ENCODE measurements at places on chromosomes 4 and X.

DNA sequence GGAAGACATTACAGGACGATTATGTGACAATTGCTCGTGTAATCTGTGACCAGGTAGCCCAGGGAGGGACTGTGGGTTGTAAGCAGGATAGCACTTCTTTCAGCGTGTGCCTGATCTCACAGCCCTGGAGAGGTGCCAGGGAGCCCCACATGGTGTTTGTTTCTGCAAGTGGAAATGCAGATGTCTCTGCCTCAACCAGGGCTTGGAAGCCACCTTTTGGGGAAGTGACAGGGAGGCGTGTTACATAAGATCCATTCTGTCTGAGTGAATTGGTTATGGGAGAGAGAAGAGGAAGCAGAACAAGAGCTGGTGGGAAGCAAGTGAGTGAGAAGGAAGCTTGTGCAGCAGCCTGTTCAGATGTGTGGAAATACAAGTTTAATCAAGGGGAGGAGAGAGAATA lies 104.5 kb upstream of the GATB start:
- peaks cover 2% of the 10 kb centered on the region for H3K4me1 ChIP-seq
- DNase-seq: no peak
- no peak overlapping the region for H3K4me3 ChIP-seq

GRCh38 chr4:39505581-39505980 lies 21.7 kb downstream of the UGDH start:
- H3K36me3 ChIP-seq: peaks cover 56% of the 10 kb centered on the region
- H3K4me3 ChIP-seq: no peak overlapping the region
- no peak for DNase-seq
- H3K27me3 ChIP-seq: no peaks in the 10 kb centered on the region
- no peak overlapping the region for H3K27ac ChIP-seq

GRCh38 chr4:189124149-189124758 lies 816.4 kb upstream of the FRG1 start:
- H3K4me3 ChIP-seq: no peak overlapping the region
- H3K27me3 ChIP-seq: no peaks in the 10 kb centered on the region
- no peak overlapping the region for H3K27ac ChIP-seq
- no peak for DNase-seq
- no peaks in the 10 kb centered on the region for H3K36me3 ChIP-seq

DNA sequence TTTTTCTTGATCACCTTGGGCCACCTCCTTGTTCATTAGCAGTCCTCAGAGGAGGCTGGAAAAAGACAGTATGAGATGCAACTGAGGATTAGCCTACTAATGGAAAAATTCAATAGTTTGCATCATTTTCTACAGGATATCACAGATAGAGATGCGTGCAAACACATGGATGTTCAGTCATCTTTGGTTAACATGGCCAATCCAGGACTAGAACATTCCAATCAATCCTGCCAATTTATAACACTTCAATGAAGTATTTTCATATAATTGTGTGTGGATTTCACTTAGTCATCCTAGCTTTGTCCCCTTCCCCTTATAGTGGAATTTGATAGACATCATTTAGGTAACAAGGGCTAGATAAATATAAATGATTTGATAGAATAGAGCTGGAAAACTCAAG lies 42.7 kb downstream of the MAML3 start:
- no peaks in the 10 kb centered on the region for H3K36me3 ChIP-seq
- peaks cover 9% of the 10 kb centered on the region for H3K4me1 ChIP-seq
- H3K27me3 ChIP-seq: no peaks in the 10 kb centered on the region
- no peak overlapping the region for H3K4me3 ChIP-seq
- no peak for DNase-seq

DNA sequence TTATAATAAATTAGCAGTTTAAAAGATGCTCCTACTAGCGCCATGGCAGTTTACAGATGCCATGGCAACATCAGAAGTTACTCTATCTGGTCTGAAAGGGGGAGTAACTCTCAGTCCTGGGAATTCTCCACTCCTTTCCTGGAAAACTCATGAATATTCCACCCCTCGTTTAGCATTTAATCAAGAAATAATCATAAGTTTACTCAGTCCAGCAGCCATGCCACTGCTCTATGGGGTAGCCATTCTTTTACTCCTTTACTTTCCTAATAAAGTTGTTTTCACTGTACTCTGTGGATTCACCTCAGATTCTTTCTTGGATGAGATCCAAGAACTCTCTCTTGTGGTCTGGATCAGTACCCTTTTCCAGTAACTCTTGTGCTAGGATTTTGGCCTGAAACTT lies 52.3 kb downstream of the GUCY1B1 start:
- H3K36me3 ChIP-seq: no peaks in the 10 kb centered on the region
- no peak for DNase-seq
- no peak overlapping the region for H3K27ac ChIP-seq
- H3K27me3 ChIP-seq: no peaks in the 10 kb centered on the region
- H3K4me1 ChIP-seq: peaks cover 6% of the 10 kb centered on the region

GRCh38 chrX:69366183-69366582 lies 137.9 kb upstream of the NALF2 start:
- no peaks in the 10 kb centered on the region for H3K36me3 ChIP-seq
- H3K27me3 ChIP-seq: no peaks in the 10 kb centered on the region
- no peak overlapping the region for H3K27ac ChIP-seq
- DNase-seq: no peak

DNA sequence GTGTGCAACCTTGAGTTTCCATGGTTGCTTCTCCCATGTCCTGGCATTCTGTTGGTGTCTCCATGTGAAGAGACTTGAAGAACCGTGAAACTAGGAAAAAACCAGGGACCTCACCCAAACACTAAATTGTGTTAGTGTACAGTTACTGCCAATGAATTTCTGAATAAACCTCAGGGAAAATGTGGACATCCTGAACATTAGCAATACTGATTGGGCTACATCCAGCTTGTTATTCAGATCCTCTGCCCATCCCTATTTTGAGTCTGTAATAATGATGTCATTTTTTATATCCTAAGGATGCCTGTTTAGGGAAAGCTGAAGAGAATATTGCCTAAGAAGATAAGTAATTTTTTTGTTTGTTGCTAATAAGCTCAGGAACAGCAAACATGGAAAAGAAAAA lies 262.7 kb downstream of the TMA16 start:
- DNase-seq: no peak
- H3K36me3 ChIP-seq: no peaks in the 10 kb centered on the region
- H3K4me3 ChIP-seq: no peak overlapping the region
- no peak overlapping the region for H3K27ac ChIP-seq

GRCh38 chr4:96097040-96097607 lies 257.2 kb downstream of the PDHA2 start:
- H3K4me1 ChIP-seq: peaks cover 2% of the 10 kb centered on the region
- no peak overlapping the region for H3K4me3 ChIP-seq
- no peaks in the 10 kb centered on the region for H3K27me3 ChIP-seq
- H3K27ac ChIP-seq: no peak overlapping the region

GRCh38 chr4:15148199-15148598 lies 145.9 kb downstream of the CPEB2 start:
- no peak overlapping the region for H3K27ac ChIP-seq
- H3K27me3 ChIP-seq: no peaks in the 10 kb centered on the region
- no peak overlapping the region for H3K4me3 ChIP-seq

- DNase-seq: no peak
- no peak overlapping the region for H3K27ac ChIP-seq
- no peak overlapping the region for H3K4me3 ChIP-seq
- no peaks in the 10 kb centered on the region for H3K36me3 ChIP-seq
- peaks cover 16% of the 10 kb centered on the region for H3K4me1 ChIP-seq
These were observed 3.4 kb upstream of the HOPX start for GRCh38 chr4:56684320-56685050.

GRCh38 chr4:185710487-185710995 lies 101.5 kb downstream of the SORBS2 start:
- H3K4me3 ChIP-seq: no peak overlapping the region
- H3K36me3 ChIP-seq: no peaks in the 10 kb centered on the region
- H3K27me3 ChIP-seq: peaks cover 7% of the 10 kb centered on the region
- no peak overlapping the region for H3K27ac ChIP-seq
- DNase-seq: no peak

GRCh38 chr4:107299646-107300045 lies 263.5 kb upstream of the DKK2 start:
- peaks cover 4% of the 10 kb centered on the region for H3K4me1 ChIP-seq
- H3K4me3 ChIP-seq: no peak overlapping the region
- no peak overlapping the region for H3K27ac ChIP-seq
- DNase-seq: no peak
- peaks cover 20% of the 10 kb centered on the region for H3K36me3 ChIP-seq
- no peaks in the 10 kb centered on the region for H3K27me3 ChIP-seq

- DNase-seq: no peak
- H3K4me3 ChIP-seq: no peak overlapping the region
- H3K4me1 ChIP-seq: peaks cover 44% of the 10 kb centered on the region
- no peaks in the 10 kb centered on the region for H3K36me3 ChIP-seq
- peak overlapping the region; percentile 25 for H3K27ac ChIP-seq
These were observed 42.0 kb upstream of the GPR78 start for GRCh38 chr4:8538076-8538702.

- peaks cover 24% of the 10 kb centered on the region for H3K27me3 ChIP-seq
- H3K4me1 ChIP-seq: peaks cover 16% of the 10 kb centered on the region
- H3K4me3 ChIP-seq: no peak overlapping the region
- no peak overlapping the region for H3K27ac ChIP-seq
- no peaks in the 10 kb centered on the region for H3K36me3 ChIP-seq
These were observed 47.5 kb upstream of the PDLIM3 start for GRCh38 chr4:185582651-185583400.

DNA sequence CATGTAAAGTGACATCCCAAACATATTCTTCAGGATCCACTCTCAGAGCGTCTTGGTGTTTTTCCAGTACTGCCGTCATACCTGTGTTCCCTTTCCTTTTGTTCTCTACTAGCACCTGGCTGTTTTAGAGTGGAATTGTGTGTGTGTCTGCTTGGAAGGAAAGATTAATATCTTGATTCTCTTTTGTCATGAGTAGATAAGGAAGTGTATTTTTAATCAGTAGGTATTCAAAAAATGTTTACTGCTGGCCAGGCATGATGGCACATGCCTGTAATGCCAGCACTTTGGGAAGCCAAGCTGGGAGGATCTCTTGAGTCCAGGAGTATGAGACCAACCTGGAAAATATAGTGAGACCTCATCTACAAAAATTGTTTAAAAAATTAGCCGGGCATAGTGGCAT lies 198.8 kb downstream of the CBR4 start:
- H3K4me3 ChIP-seq: no peak overlapping the region
- H3K36me3 ChIP-seq: peaks cover 9% of the 10 kb centered on the region
- H3K27me3 ChIP-seq: no peaks in the 10 kb centered on the region
- peaks cover 50% of the 10 kb centered on the region for H3K4me1 ChIP-seq
- no peak for DNase-seq

DNA sequence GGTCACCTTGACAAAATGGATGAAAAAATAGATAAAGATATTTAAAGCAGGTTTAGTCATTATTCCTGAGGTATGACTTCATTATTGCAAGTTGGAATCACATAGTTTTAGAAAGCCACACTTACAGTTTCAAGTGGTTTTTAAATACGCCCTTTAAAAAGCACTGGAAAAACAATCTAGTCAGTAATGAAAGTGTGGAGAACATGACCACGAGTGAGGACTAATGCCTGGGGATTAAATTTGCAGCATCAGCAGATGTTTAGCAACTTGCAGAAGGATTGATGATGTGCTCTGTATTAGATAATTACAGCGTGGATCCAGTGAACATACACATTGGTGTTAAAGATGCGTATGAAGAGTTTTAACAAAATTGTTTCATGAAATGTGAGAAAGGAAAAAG lies 5.9 kb downstream of the SPARCL1 start:
- H3K27ac ChIP-seq: no peak overlapping the region
- H3K4me1 ChIP-seq: peaks cover 32% of the 10 kb centered on the region
- peaks cover 2% of the 10 kb centered on the region for H3K36me3 ChIP-seq
- no peak for DNase-seq
- no peaks in the 10 kb centered on the region for H3K27me3 ChIP-seq
- H3K4me3 ChIP-seq: no peak overlapping the region

DNA sequence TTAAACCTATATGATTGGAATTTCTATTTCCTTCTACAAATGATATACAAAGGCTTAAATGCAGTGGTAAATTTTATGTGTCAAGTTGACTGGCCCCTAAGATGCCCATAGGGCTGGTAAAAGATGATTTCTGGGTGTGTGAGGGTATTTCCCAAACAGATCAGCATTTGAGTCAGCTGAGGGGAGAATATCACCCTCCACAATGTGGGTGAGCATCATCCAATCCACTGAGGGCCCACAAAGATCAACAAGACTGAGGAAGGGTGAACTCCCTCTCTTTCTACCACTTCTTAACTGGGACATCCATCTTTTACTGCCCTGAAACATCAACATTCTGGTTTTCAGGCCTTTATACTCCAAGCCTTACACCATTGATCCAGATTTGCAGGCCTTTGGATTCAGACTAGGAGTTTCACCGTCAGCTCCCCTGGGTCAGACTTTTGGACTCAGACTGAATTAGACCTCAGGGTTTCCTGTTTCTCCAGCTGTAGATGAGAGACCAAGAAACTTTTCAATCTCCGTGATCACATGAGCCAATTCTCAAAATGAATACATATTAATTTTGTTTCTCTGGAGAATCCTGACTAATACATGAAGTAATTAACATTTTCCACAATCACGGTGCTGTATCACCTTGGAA lies 1020.7 kb upstream of the SLIT2 start:
- no peak for DNase-seq
- no peak overlapping the region for H3K4me3 ChIP-seq

- H3K27ac ChIP-seq: no peak overlapping the region
- no peak overlapping the region for H3K4me3 ChIP-seq
- DNase-seq: no peak
These were observed 25.8 kb upstream of the AMELX start for GRCh38 chrX:11267425-11267824.

- no peaks in the 10 kb centered on the region for H3K36me3 ChIP-seq
- peaks cover 35% of the 10 kb centered on the region for H3K27me3 ChIP-seq
- H3K4me3 ChIP-seq: no peak overlapping the region
- no peak overlapping the region for H3K27ac ChIP-seq
These were observed 10.5 kb upstream of the UCP1 start for GRCh38 chr4:140579278-140579677.

DNA sequence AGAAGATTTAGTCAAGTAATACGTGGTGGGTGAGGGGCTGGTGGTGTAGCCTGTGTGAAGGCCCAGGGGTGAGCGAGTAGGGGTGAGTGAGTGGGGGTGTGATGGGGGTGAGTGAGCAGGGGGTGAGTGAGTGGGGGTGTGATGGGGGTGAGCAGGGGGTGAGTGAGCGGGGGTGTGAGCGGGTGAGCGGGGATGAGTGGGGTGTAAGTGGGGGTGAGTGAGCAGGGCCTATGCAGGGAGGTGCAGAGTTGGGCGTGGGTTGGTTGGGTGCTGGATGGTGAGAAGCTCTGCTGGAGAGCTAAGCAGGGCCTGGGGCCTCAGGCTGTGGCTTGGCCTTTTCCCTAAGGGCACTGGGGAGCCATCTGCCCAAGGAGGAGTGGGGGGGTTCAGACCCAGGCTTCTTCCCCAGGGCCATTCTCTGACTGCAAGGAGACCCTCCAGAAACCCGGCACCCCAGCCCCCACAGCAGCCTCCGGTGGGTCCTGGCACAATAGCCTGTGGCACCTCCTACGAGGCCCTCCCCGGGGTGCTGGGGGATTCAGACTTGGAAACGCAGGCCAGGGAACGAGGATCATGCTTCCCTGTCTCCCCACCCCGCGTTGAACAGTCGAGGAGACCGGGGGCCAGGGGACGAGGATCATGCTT lies 30.4 kb downstream of the SH3TC1 start:
- H3K27me3 ChIP-seq: no peaks in the 10 kb centered on the region
- H3K36me3 ChIP-seq: peaks cover 7% of the 10 kb centered on the region
- DNase-seq: no peak
- H3K27ac ChIP-seq: no peak overlapping the region

- H3K4me3 ChIP-seq: no peak overlapping the region
- H3K27ac ChIP-seq: no peak overlapping the region
- peaks cover 35% of the 10 kb centered on the region for H3K4me1 ChIP-seq
- no peak for DNase-seq
- no peaks in the 10 kb centered on the region for H3K27me3 ChIP-seq
These were observed 128.2 kb upstream of the RASGEF1B start for GRCh38 chr4:81599742-81600380.

GRCh38 chr4:52201715-52202114 lies 150.6 kb downstream of the SPATA18 start:
- peaks cover 10% of the 10 kb centered on the region for H3K4me1 ChIP-seq
- DNase-seq: no peak
- H3K27ac ChIP-seq: no peak overlapping the region
- H3K4me3 ChIP-seq: no peak overlapping the region
- no peaks in the 10 kb centered on the region for H3K27me3 ChIP-seq
